Activated CD4-positive, alpha-beta T cell treated with anti-CD3 and anti-CD28 coated beads, Interleukin-2, amount 50 U/mL, for 4 hours (primary cell): ENCODE measurements at places on chromosomes 12 and 14.

GRCh38 chr12:130668286-130669204 is 47.6 kb downstream of the RIMBP2 start:
- no peak for DNase-seq

GRCh38 chr12:3931776-3932175 is 58.6 kb upstream of the PARP11 start:
- DNase-seq: no peak

- no peak for DNase-seq
Measured at GRCh38 chr12:93016752-93017350, 87.8 kb upstream of the EEA1 start.

DNA sequence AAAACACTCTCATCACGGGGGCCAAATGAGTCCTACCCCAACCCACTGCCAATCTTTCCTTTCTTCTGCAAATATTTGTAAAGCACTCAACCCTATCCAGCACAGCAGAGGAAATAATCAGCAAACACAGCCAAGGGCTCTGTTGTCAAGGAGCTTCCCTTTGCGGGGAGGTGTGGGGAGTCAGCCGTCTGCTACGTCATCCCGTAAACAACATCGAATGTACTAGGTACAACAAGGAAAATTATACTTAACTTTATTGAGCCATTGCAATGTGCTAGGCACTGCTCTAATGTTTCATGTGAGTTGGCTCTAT is 22.8 kb downstream of the TMEM63C start:
- DNase-seq: no peak

GRCh38 chr12:113346353-113346752 is 11.4 kb upstream of the SLC8B1 start:
- no peak for DNase-seq

GRCh38 chr12:68636268-68636667 is 25.6 kb downstream of the RAP1B start:
- DNase-seq: no peak

GRCh38 chr12:118103601-118104382 is at the start of gene VSIG10:
TSS of gene VSIG10 (minus strand) at chr12:118104011. CDS start at chr12:118103671, 340 bp downstream.
- no peak for DNase-seq

- no peak for DNase-seq
Measured at GRCh38 chr12:89344043-89344861, 8.0 kb downstream of the DUSP6 start.

GRCh38 chr12:91792597-91792996 is 353.0 kb downstream of the BTG1 start:
- DNase-seq: no peak

DNA sequence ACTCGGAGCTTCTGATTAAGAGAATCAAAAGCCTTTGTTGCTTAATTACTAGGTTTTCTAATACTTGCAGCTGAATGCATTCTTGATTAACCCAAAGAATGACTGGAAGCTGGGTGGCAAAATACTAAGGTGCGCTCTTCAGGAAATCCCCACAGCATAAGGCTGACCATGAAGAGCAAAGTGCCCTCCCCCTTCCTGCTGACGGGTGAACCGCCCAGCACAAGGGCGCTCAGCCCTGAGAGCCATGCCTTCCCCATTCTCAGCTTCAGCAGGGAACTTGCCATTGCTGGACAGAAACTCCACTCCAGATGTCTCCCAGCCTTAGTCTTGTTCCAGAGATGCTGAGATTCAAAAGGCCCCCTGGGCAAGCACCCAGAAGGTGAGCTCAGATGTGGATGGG is 27.2 kb upstream of the FBRSL1 start:
- no peak for DNase-seq

- DNase-seq: no peak
Measured at GRCh38 chr14:22573804-22574203, 15.2 kb downstream of the DAD1 start.

DNA sequence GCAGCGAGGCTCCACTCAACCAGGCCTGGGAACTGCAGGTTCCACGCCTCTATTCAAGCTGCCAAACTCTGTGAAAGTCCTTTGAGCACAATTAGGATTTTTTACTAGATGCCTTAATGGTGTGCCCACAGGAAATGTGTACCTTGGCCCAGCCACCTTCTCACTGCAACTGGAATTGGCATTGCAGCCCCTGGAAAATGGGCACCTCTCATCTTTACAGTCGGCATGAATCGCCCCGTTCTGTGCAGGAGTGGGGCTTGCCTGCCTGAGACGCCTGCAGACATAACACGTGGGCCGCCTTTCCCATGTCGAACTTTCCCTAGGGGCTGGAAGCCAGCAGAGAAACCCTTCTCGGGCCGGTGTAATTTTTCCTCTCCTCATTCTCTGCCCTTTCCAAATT is 42.0 kb upstream of the ELK3 start:
- DNase-seq: no peak

GRCh38 chr12:28172434-28173030 is 17.7 kb upstream of the CCDC91 start:
- no peak for DNase-seq

DNA sequence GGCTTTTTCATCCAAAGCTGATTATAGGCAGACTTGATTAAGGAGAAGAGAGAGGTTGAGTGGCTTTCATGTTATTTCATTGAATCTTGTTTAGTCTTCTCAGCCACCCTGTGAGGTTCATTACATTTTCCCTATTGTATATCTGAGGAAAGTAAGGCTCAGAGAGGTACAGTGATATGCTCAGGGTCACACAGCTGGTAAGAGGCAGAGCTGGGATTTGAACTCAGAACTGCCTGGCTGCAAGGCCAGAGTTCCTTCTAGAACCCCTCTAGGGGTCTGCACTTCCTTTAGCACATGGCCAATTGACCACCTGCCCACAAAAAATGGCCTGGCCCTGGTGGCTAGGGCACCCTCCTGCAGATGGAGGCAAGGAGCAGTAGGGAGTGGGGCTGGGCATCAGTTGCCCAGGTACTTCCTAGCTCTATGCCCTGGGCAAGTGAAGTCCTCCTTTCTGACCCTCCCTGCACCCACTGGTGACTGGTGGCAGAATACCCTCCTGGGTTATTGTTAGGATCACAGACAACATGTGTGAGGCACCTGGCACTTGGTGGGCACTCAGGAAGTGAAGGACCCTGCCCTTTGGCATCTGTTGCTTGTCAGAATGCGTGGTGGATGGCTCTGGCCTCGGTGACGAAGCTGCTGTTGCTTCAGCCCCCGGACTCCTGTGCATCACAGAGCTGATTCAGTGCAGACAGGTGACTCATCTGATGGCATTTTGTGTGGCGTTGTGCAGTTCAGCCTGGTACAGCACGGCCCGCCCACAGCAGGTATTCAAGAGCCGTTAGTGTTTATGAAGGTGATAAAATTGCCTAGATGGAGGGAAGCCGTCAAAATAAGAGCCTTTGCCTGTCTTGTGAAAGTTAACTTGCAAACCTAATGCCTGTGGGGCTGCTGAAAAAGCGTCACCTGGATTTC is 115.8 kb downstream of the SLC25A47 start:
- DNase-seq: peak; percentile 48

- no peak for DNase-seq
Measured at GRCh38 chr14:24690492-24690891, 56.5 kb upstream of the GZMB start.

- DNase-seq: no peak
Measured at GRCh38 chr14:45199230-45199629, 53.8 kb downstream of the MIS18BP1 start.

DNA sequence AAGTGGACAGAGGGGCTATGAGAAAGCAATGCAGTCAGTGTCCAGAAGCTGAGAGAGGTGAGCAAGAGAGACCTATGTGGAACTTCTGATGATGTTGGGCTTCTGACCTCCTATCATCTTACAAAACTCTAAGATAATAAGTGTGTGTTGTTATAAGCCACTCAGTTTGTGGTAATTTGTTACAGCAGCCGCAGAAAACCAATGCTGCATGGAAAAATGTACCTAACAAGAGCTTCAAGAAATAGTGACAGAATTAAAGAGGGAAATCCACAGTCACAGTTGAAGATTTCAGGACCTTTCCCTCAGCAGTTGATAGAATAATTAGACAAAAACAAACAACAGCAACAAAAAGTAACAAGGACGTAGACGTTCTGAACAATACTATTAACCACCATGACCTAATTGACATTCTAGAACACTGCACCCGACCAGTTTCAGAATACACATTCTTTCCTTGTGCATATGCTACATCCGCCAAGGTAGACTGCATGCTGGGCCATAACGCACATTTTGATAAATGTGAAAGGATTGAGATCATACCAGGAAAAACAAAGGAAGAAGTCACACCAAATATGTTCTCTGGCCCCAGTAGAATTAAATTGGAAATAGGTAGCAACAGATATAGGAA is 1.8 kb upstream of the EVL start:
- DNase-seq: no peak

GRCh38 chr14:100893760-100894159 is 9.8 kb downstream of the RTL1 start:
- DNase-seq: no peak

GRCh38 chr12:25699454-25699853 is 146.4 kb upstream of the LMNTD1 start:
- no peak for DNase-seq

- DNase-seq: no peak
Measured at GRCh38 chr14:94164685-94165431, 9.3 kb upstream of the PPP4R4 start.

DNA sequence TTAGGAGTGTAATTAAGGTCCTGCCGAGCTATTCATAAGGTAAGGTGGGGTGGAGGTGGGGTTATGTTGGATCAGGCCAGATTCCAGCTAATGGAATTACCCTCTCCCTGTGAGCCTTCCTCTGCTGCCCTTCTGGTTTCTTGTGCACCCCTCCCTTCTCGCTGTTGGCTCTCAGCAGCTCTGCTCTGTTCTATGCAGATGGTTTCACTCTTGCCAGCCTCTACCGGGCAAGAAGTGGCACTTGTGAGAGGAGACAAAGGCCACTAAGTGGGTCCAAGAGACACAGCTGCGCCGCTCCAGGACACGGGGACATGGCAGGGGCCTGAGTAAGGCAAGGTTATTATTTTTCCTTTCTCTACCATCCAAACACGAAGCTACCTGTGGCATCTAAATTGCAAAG is 334.4 kb downstream of the EMP1 start:
- no peak for DNase-seq

DNA sequence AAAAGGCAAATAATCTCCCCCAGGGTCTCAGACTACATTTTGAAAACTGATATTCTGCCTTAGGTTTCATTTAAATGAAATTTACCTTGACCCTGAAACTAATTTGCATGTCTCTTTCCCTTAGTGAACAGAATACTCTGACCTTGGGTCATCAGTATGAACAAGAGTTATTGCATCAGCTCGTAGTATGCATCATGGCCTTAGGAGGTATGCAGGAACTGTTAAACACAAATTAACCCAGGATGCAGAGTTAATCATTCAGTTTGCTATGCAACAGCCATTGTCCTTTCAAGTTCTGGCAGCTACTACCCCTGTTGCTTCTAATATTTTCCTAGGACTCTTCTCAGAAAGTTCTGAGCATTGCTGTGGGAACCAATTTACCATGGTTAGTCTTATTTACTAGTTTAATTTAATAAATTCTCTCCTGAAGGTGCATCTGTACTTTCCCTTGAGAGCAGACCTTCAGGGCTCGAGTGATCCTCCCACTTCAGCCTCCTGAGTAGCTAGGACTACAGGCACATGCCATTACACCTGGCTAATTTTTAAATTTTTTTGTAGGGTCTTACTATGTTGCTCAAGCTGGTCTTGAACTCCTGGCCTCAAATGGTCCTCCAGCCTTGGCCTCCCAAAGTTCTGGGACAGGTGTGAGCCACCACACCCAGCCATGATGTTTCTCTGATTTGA is 126.7 kb downstream of the TTC6 start:
- DNase-seq: no peak

DNA sequence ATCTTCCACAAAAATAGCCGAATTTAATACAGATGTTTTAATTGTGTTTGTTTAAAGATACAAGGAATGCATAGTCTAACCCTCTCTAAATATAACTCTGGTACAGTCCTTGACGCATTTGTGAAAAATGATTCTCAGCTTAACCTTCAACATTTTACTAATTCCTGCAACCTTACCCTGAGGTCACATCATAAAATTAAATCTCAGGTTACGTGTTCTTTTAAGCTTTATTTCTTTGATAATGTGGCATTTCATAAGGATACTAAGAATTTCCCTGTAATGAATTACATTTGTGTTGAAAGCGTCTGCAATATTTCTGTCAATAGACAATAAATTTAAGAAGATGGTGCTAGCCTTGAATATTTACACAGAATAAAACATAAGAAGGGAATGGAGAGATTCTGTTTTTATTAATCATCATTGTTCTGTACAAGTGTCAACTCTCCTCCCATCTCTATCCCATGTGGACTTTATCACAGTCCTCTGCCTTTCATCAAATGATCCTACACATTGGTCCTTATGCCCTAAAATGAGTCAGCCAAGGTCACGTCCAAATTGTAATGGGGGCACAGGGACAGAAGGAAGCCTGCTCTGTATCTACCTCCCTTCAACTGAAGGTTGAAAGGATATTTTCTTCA is 769.3 kb upstream of the FLRT2 start:
- no peak for DNase-seq

DNA sequence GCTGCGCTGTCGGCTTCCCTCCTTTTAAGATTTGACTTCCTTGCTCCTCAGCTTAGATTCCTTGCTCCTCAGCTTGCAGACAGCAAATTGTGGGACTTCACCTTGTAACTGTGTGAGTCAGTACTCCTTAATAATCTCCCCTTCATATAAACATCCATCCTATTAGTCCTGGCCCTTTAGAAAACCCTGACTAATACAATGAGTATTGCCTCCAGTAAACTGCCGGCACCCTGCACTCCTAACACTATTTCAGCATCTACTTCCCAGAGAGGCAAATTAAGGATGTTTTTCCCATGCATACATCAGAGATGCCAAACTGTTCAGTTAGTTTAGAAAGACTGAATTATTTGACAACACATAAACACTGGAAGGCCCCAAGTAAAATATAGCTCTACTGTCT is 611.3 kb upstream of the TMEM132C start:
- DNase-seq: no peak

DNA sequence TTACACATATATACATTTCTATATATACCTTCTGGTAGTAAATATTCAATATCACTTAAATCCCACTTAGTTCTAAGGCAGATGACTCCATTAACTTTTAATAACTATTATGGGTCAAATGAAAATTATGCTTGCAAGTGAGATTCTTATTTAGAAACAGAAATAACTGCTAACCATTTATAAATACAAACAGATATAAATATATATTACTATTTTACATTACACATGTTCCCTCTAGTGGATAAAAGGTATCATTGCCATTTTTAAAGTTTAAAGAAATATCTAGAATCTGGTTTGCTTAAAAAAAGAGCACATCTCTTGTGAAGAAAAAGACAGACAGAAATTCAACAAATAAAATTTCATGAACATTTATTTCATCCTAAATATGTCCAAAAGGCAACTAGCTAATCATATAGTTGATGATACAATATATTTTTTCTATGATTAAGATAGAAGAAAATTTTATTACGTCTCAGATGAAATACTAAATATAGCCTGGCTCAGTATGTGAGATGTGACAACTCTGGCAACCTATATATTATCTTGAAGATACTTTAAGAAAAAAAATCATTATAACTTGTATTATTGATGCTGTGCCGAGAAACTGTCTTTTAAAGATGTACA is 11.7 kb upstream of the RAD51AP1 start:
- no peak for DNase-seq

DNA sequence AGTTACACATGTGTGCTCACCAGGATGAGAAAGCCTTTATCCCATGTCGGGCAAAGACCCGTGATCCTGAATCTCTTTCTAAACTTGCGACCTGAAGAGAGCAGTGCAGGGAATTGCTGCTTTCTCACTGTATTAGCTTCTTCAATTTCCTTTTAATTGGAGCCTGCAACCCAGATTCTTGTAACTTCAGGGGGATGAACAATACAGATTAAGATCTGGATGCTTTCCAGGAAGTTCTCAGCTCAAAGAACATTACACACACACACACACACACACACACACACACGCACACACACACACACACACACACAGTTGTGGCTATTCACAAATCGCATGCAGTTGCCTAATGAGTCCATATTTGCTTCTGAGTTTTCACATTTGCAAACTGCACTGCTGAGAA is 268.3 kb downstream of the NPAS3 start:
- DNase-seq: no peak
